NCI-H1048 (cell line): ENCODE measurements at places on chromosomes 5 and 9.

GRCh38 chr5:28822071-28822470, 1783.7 kb upstream of the CDH9 start:
- no peak for DNase-seq

DNA sequence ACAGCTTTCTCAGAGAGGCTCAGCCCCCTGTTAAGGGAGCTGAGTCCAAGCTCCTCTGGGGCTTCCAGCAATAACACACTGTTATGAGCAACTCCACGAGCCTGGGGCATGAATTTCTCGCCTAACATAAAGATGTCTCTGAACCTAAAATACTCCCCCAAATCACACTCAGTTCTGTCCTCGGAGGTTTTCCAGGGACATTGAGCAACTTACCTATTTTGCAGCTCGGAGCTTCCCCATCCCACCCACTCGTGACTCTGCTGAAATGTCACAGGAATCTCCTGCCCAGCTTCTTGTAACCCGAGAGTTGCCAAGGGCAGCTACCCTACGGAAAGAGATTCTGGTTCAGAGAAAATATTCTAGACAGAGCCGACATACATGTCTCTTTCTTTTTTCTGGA, 47.1 kb upstream of the SMIM23 start:
- DNase-seq, result no peak

DNA sequence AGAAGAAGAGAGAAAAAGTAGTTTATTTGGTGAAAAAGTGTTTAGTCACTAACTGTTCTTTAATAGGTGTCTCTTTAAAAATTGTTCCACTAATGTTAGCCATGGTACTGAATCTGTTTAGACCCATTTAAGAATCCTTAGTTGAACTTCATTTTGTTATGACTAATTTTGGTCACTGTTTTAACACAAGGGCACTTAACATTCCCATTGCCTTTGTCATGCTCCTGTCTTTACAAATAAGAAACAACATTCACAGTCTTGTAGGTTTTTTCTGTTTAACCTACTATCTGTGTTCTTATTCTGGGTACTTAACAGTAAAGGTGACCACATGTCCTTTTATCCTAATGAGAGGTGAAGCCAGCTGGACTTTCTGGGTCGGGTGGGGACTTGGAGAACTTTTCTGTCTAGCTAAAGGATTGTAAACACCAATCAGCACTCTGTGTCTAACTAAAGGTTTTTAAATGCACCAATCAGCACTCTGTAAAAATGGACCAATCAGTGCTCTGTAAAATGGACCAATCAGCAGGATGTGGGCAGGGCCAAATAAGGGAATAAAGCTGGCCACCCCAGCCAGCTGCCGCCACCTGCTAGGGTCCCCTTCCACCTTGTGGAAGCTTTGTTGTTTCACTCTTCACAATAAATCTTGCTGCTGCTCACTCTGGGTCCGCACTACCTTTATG, 116.7 kb downstream of the WDR70 start:
- no peak for DNase-seq

DNA sequence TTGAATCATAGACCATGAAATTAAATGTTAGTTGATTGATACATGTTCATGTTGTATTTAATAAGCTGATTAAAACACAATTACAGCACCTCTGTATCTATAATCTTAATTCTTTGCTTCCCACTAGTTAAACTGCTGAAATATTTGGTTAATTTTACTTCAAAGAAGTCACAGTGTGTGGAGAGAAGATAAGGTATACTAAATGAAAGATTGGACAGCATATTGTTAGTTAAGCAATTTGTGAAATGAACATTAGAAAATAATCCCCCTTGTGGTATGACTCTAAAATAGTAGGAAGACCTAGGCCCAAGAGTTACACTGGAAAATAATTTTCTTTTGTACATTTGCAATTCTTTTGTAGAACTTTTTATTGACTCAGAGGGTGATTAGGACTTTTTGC, 30.3 kb downstream of the MAN2A1 start:
- no peak for DNase-seq

- DNase-seq, result no peak
Measured at GRCh38 chr5:139593716-139594319, 32.7 kb downstream of the UBE2D2 start.

DNA sequence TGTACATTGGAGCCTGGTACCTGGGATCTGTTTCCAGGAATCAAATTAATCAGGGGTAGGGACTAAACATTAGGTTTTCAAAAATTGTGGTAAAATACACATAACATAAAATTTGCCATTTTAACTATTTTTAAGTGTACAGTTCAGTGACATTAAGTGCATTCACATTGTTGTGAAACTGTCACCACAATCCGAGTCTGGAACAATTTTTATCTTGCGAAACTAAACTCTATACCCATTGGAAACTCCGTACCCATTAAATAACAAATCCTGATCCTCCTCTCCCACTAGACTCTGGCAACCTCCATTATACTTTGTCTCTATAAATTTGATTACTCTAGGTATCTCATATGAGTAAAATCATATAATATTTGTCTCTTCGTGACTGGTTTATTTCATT, 486.2 kb downstream of the GADD45G start:
- no peak for DNase-seq

DNA sequence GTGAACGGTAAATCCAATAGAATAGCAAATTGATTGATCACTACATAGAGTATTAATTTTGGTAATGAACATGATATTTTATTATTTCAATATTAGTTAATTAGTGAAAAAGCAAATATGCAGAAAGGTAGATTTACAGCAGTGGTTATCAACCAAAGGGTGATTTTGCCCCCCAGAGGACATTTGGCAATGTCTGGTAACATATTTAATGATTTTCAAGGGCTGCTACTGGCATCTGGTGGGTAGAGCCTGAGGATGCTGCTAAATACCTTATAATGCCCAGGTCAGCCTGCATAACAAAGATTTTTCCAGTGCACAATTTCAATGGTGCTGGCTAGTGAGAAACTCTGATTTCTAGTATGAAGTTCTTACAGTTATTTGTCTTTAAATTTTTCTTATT, 1313.7 kb downstream of the PTPRD start:
- no peak for DNase-seq

DNA sequence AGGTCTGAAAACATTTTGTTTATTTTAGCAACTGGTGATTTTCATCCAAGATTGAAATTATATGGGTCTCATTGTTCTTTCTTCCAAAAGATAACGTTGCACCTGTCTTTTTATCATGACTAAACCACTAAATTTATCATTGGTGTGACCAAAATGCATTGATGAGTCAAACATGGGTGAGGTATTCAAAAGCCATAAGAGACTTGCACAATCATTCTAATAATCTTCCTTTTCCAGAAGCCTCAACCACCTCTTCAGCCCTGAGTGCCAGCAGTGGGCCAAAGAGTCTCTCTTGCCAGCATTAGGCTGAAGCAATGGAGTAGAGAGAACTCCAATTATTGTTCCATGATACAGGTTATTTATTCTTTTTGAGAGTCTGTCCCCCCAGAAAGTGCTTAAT, 198.9 kb downstream of the LURAP1L start:
- DNase-seq, result no peak

DNA sequence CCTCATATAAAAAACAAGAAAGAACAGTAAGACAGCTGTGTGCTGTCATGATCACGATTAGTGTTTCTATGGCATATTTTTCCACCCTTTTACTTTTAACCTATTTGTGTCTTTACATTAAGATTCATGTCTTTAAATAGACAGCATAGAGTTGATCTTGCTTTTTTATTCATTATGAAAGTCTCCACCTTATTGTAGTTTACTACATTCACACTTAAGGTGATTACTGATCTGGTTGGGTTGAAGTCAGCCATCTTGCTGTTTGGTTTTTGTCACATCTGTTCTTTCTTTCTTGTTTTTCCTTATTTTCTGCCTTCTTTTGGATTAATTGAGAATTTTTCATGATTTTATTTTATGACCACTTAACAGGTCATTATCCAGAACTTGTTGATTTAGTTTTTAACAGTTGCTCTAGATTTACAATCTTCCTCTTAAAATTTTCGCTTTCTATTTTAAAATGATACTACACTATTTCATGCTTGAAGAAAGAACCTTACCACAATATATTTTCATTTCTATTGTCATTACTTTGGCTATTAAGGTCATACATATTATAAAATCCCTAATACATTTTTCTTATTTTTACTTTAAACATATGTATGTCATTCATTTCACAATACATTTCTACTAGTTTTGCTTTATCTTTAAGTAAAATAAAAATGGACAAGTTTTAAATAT, 292.5 kb downstream of the SH3GL2 start:
- no peak for DNase-seq

- no peak for DNase-seq
Measured at GRCh38 chr9:98383758-98384157, 128.3 kb upstream of the TBC1D2 start.

GRCh38 chr9:13804532-13804931, 509.4 kb downstream of the NFIB start:
- no peak for DNase-seq
